ENCODE measurements at places on chromosomes 4 and X. TPM values are rescaled to one million over a fixed set of nuclear protein-coding genes. Genes with fewer than 3 reads are reported as not detected.

GRCh38 chr4:94979621-94980020, 221.9 kb downstream of the BMPR1B start:
- DNase-seq: no peak

The CFAP299 gene
- not detected for total RNA-seq

The MAGIX gene
- total RNA-seq: 5.1 TPM

GRCh38 chr4:83011689-83012199, 1.1 kb upstream of the LIN54 start:
- DNase-seq: no peak

Measured in kidney epithelial cell (primary cell).